ENCODE measurements at places on chromosomes 16 and 17.

- DNase-seq = no peak
Observed at GRCh38 chr16:47983999-47984580, 171.7 kb downstream of the ABCC12 start.

DNA sequence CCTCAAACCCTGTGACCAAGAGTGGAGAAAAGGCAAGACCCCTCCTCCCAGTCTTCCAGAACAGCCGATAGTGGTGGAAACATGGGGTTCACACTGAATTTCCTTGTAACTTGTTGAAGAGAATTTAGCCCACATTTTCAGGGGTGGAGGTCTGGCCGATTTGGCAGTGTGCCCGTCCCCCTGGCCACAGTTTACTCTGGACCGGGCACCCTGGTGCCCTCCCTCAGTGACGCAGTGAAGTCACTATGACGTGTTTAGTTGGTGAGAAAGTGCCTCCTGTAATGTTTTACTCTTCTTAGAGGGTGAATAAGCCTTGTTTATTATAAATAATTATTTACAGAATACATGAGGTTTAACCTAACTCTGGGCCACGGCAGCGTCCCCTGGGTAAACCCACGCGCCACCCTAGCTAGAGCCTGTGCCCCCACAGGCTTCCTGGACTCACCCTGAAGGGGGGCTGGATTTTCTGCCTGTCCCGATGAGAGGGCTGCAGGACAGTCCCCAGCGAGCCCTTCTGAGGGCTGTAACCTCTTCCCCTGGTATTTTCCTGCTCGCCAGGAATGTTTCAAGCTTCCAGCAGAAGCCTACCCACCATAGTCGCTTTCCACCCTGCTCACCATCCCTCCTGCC is 316.9 kb downstream of the SEC14L1 start:
- DNase-seq = no peak

GRCh38 chr16:82741073-82741615 is 114.4 kb downstream of the CDH13 start:
- no peak for DNase-seq

DNA sequence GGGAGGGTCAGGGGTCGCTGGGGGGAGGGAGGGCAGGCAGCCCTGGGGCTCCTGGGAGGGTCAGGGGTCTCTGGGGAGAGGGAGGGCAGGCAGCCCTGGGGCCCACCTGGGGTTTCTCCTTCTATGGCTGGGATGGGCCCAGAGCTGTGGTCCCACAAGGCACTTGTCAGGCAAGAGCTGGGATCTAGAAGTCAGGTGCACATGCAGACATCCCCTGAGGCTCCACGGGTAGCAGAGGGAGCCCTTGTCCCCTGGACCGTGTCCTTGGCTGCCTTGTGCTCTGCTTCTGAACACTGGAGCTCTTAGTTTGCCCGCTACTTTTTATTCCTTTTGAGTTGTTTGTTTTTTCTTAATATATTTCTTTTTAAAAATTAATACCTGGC is 1.8 kb downstream of the TUBB3 start:
- no peak for DNase-seq

- DNase-seq = no peak
Observed at GRCh38 chr17:17220529-17220928, 14.4 kb upstream of the PLD6 start.

- no peak for DNase-seq
Observed at GRCh38 chr16:71327720-71328119, 30.8 kb upstream of the CALB2 start.

- no peak for DNase-seq
Observed at GRCh38 chr16:450385-450784, 24.9 kb downstream of the RAB11FIP3 start.

DNA sequence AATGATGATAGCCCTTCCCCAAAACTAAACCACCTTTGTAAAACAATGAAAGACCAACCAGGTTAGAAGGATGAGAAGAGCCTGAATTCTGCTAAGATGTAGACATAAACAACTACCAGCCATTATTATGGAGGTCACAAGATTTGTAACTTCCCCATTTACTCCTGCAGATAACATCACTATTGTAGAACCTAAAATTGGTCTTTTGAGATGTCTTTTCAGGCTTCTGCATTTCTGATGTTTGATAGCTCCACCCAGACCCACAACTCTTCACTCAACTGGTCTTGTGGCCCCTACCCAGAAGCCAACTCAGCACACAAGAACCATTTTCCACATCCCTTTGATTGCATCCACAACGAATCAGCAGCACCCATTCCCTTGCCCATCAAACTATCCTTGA is 100.8 kb downstream of the TMEM132E start:
- DNase-seq = no peak

DNA sequence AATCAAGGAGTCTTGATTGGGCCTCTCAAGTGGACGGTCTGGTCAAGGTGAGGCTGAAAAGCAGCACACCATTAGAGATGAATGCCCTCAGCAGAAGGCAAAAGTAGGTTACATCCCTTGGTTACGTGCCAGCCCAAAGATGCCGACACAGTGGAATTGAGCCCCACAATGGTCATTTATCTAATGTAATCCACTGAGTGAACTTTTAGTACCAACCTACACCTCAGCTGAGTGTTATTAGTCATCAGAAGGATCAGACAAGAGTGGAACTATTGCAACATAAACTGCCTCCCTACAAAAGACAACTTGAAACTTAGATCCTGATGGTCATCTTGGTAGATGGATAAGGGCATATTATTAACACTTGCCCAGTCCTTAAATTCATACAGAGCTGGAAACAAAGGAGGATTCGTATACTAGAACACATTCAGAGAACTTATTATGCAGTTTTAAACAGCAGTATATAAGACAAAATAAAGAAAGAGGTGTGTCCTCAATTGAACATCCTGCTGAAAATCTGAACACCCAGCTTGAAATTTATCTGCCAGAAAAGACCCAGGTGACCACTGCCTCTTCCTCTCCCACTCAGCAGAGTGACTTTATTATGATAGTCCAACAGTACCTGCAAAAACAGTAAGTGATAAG is 2.8 kb downstream of the DCUN1D3 start:
- no peak for DNase-seq

- no peak for DNase-seq
Observed at GRCh38 chr17:80119839-80120238, 18.5 kb downstream of the GAA start.

- no peak for DNase-seq
Observed at GRCh38 chr17:59688496-59688895, 18.7 kb downstream of the PTRH2 start.

DNA sequence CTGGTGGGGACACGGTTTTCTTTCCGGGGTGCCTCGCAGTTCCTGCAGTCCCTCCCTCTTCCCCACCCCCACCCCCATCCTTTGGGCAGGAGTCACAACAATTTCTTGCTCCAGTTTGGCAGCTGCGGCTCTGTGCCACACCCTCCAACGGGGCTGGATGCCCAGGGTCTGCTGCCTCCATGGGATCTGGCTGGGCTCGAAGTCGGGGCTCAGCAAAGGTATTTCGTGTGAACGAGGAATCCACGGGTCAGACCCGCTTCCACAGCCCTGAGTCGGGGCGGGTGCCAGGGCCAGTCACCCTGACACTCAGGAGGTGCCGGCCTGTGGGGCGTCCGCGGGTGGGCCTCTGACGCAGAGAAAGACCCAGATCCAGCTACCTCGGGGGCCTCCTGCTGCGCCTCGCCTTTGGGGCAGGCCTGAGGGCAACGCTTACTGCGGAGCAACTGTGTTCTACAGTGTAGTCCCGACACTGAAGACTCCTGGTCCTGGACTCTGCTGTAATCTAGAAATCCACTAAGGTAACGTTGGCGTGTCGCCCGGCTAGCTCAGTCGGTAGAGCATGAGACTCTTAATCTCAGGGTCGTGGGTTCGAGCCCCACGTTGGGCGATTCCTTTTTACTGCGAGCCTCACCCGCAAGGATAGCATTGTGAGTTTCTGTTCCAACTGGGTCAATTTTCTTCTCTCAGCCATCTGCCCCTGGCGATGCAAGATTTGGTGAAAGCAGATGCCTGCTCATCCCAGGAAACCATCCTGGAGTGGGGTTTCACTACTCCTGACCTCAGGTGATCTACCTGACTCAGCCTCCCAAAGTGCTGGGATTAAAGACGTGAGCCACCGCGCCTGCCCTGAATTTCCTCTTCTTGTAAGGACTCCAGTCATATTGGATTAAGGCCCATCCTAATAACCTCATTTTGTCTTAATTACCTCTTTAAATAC is 12.6 kb upstream of the OR1F1 start:
- no peak for DNase-seq

DNA sequence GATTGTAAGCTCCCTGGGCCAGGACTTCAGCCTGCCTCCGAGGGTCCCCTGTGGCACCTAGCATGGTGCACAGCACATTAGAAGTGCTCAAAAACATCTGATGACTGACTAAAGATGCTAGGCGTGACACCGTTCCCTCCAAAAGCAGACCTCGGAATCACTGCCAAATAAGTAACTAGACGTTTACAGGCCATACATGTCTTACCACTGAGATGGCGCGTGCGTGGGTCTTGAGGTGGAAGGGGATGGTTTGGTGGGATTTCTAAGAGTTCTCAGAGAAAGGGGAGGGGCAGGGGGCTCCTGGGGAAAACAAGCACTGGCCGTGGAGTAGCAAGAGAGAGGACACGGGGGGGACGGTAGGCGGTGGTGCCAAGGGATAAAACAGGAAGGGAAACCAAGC is 12.4 kb downstream of the MPO start:
- no peak for DNase-seq

Measured in stimulated activated CD4-positive, alpha-beta T cell treated with anti-CD3 and anti-CD28 coated beads, Interleukin-1b, Interleukin-23, amount 100 ng/mL, for 4 hours (primary cell).